ENCODE measurements at places on chromosomes 16 and 17. TPM values are rescaled to one million over a fixed set of nuclear protein-coding genes. Genes with fewer than 3 reads are reported as not detected.

- peaks cover 2% of the 10 kb centered on the region for H3K36me3 ChIP-seq
- H3K4me3 ChIP-seq = peak overlapping the region; percentile 50
- peaks cover 55% of the 10 kb centered on the region for H3K4me1 ChIP-seq
These were observed 410 bp upstream of the HOXB5 start for GRCh38 chr17:48593840-48594537.

GRCh38 chr17:50190603-50191358 is 10.7 kb downstream of the COL1A1 start:
- H3K27ac ChIP-seq = no peak overlapping the region
- H3K4me1 ChIP-seq = no peaks in the 10 kb centered on the region
- no peak overlapping the region for H3K4me3 ChIP-seq

- H3K27ac ChIP-seq = no peak overlapping the region
- no peak overlapping the region for H3K4me3 ChIP-seq
- no peak for DNase-seq
- H3K27me3 ChIP-seq = no peaks in the 10 kb centered on the region
These were observed 235.4 kb upstream of the MON1B start for GRCh38 chr16:76955629-76956028.

- no peaks in the 10 kb centered on the region for H3K4me1 ChIP-seq
- no peak overlapping the region for H3K4me3 ChIP-seq
- no peak for DNase-seq
- no peaks in the 10 kb centered on the region for H3K36me3 ChIP-seq
These were observed 1.0 kb upstream of the CDH16 start for GRCh38 chr16:66919569-66920298.

GRCh38 chr17:18257982-18258355 is 569 bp downstream of the FLII start:
- H3K4me1 ChIP-seq = peaks cover 29% of the 10 kb centered on the region
- no peaks in the 10 kb centered on the region for H3K27me3 ChIP-seq
- peak overlapping the region; percentile 98 for H3K27ac ChIP-seq

DNA sequence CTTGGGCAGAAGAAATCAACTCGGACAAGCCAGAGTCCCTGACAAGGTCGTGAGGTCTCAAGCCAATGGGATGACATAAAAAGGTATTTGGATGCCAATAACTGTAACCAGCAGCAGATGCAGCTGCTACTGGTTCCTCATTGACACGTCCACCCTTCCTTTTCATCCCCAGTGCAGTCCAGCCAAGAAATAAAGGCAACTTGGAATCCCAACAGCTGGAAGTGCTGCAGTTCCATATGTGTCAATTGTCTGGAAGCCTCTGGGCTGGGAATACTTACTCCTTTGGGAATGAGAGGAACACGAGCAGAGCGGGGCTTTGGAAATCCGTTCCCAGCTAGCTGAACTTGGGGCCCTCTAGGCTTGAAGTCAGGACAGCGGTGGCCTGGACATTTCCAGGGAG is 360.4 kb upstream of the ZFHX3 start:
- H3K4me1 ChIP-seq = no peaks in the 10 kb centered on the region
- no peak overlapping the region for H3K4me3 ChIP-seq
- no peaks in the 10 kb centered on the region for H3K36me3 ChIP-seq
- H3K27ac ChIP-seq = no peak overlapping the region

- H3K27ac ChIP-seq = no peak overlapping the region
- H3K4me3 ChIP-seq = no peak overlapping the region
- no peaks in the 10 kb centered on the region for H3K27me3 ChIP-seq
These were observed 197.7 kb downstream of the WWOX start for GRCh38 chr16:78297066-78297666.

DNA sequence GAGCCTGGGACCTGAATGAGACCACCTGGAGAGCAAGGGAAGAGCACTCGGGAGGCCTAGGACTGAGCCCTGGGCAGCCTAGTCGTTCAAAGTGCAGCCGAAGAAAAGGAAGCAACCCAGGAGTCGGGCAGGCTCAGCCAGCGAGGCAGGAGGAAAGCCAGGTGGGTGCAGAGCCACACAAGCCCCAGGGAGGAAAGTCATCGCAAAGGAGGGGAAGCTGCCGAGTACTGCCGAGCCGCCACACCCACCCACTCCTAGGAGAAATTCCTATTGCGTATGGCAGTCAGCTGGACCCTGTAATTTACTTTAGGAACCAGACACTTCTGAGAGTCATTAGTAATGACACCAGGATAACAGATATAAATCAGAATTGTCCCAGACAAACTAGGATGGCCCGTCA is 187.6 kb downstream of the KATNIP start:
- H3K27ac ChIP-seq = no peak overlapping the region
- peaks cover 6% of the 10 kb centered on the region for H3K36me3 ChIP-seq
- no peaks in the 10 kb centered on the region for H3K27me3 ChIP-seq
- H3K4me1 ChIP-seq = no peaks in the 10 kb centered on the region
- no peak for DNase-seq
- H3K4me3 ChIP-seq = no peak overlapping the region

DNA sequence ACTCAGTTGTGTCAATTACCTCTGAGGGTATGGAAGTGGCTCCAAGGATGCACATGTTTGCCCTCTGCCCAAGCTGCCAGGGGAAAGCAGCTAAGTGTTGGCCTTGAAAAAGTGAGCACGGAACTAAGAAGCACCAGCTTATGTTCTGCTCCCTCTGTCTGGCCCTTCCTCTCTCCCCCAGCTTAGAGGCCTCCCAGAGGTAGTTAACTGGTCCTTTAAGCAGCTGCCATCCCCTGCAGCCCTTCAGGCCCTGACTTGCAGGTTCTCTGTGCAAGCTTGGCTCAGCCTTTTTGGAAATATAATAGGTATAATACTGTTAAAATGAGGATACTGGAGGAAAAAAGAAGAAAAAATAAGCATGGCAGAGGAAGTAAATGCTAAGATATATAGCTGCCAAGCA is 7.0 kb upstream of the UBE2Z start:
- no peaks in the 10 kb centered on the region for H3K4me1 ChIP-seq
- DNase-seq = no peak
- peaks cover 1% of the 10 kb centered on the region for H3K36me3 ChIP-seq
- H3K27ac ChIP-seq = no peak overlapping the region

GRCh38 chr17:46158323-46159296 is 34.6 kb downstream of the KANSL1 start:
- H3K27me3 ChIP-seq = no peaks in the 10 kb centered on the region
- no peaks in the 10 kb centered on the region for H3K36me3 ChIP-seq
- peak overlapping the region; percentile 46 for H3K27ac ChIP-seq
- peaks cover 77% of the 10 kb centered on the region for H3K4me1 ChIP-seq
- no peak overlapping the region for H3K4me3 ChIP-seq
- no peak for DNase-seq

- H3K27ac ChIP-seq = no peak overlapping the region
- no peak overlapping the region for H3K4me3 ChIP-seq
- H3K36me3 ChIP-seq = no peaks in the 10 kb centered on the region
- H3K4me1 ChIP-seq = peaks cover 8% of the 10 kb centered on the region
These were observed 224.1 kb downstream of the GSG1L start for GRCh38 chr16:27839419-27839818.

DNA sequence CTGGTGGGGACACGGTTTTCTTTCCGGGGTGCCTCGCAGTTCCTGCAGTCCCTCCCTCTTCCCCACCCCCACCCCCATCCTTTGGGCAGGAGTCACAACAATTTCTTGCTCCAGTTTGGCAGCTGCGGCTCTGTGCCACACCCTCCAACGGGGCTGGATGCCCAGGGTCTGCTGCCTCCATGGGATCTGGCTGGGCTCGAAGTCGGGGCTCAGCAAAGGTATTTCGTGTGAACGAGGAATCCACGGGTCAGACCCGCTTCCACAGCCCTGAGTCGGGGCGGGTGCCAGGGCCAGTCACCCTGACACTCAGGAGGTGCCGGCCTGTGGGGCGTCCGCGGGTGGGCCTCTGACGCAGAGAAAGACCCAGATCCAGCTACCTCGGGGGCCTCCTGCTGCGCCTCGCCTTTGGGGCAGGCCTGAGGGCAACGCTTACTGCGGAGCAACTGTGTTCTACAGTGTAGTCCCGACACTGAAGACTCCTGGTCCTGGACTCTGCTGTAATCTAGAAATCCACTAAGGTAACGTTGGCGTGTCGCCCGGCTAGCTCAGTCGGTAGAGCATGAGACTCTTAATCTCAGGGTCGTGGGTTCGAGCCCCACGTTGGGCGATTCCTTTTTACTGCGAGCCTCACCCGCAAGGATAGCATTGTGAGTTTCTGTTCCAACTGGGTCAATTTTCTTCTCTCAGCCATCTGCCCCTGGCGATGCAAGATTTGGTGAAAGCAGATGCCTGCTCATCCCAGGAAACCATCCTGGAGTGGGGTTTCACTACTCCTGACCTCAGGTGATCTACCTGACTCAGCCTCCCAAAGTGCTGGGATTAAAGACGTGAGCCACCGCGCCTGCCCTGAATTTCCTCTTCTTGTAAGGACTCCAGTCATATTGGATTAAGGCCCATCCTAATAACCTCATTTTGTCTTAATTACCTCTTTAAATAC is 12.6 kb upstream of the OR1F1 start:
- H3K4me1 ChIP-seq = peaks cover 23% of the 10 kb centered on the region
- peaks cover 57% of the 10 kb centered on the region for H3K27me3 ChIP-seq
- DNase-seq = peak; percentile 86
- peak overlapping the region; percentile 75 for H3K4me3 ChIP-seq
- no peak overlapping the region for H3K27ac ChIP-seq
- H3K36me3 ChIP-seq = no peaks in the 10 kb centered on the region

DNA sequence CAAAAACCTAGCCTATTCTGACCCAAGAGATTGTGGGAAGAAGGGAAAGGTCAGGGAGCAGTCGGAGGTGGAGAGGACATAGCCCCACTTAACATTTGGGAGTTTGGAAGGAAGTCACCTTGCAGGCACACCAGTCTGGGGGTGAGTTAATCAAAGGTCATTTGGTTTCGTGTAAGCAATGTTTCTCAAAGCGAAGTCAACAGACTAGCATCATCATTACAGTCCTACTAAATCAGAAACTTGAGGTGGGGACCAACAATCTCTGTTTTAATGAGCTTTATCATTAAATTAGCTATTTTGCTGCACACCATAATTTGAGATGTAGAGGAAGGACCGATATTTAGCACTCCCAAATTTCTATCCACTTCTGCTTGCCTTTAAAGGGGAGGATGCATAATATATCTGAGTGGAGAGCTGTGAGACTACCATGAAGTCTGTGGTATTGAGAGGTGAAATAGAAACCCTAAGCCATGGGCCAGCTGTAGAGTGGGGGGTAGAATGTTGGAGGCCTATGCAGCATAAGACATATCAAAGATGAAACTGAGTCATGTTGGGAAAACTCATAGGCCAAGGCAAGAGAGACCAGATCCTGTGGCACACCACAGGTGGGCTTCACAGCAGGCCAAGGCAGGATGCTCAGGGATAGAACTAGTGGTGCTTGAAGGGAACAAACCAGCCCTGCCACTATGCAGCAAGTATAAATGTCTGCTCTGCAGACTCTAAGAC is 141.7 kb upstream of the ANKFN1 start:
- H3K36me3 ChIP-seq = peaks cover 3% of the 10 kb centered on the region
- H3K27ac ChIP-seq = no peak overlapping the region
- H3K4me1 ChIP-seq = peaks cover 10% of the 10 kb centered on the region

DNA sequence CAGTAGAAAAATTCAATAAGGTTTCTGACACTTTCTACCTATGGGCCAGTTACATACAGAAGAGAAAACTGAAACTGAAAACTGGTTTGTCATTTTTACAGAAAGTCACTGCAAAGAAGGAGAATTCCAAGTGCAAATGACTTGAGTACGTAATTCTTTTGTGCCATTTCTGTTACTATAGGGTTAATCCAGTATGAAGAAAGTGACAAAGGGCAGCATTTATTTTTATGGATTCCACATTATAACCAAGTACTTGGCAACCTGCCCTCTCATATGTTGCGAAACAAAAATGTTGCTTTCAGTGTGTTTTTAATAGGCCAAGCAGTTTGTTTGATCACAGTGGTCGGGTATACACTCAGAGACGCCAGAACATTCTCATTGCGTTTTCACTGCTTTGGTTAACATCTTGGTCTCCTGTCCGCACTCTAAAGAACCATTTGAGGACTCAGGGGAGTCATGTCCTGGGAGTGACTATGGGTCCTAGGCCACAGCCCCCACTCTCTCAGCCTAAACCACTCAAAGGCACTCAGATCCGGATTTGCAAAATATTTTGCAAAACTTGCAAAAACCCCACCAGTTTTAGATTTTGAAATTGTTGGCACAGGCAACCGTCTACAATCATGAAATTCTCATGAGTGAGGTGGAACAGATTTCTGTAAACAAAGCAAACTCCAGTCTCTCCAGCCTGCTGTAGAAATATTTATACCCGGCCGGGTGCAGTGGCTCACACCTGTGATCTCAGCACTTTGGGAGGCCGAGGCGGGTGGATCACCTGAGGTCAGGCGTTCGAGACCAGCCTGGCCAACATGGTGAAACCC is 15.4 kb upstream of the HELZ start:
- DNase-seq = no peak
- peaks cover 11% of the 10 kb centered on the region for H3K36me3 ChIP-seq
- peaks cover 20% of the 10 kb centered on the region for H3K4me1 ChIP-seq
- H3K27me3 ChIP-seq = no peaks in the 10 kb centered on the region
- H3K27ac ChIP-seq = 0 out of 2 replicates have a peak overlapping the region, but pooled peaks have one; percentile 20
- no peak overlapping the region for H3K4me3 ChIP-seq

DNA sequence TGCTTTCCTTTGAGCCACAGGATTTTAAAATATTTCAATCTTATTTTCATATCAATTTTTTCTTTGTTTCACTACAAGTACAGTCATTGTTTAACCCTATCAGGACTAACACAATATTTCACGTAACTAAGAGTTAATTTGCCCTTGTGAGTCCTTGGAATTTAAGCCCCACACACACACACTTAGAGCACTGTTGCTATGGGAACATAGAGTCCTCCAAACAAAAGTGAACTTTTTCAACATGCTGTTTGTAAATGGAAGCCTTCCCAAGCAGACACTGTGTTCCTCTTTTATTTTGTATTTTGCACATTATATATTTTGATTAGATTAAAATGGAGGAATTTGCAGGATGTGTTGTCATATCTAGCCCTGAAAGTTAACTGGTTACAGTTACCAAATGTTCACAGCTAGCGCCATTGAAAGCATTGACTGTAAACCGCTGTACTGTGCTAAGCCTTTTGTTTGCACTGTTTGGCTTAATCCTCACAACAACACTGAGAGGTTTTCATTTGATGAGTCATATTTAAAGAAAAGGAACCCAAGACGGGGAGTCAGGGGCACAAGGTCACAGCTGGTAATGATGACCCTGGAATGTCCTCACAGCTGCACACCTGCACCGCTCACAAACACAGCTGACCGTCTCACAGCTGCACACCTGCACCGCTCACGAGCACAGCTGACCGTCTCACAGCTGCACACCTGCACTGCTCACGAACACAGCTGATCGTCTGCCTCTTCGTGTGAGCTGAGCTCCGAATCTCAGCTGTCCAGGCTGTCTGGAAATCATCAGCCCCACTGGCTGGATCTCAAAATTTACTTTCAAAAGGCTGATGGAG is 6.3 kb downstream of the HSBP1 start:
- H3K4me1 ChIP-seq = peaks cover 32% of the 10 kb centered on the region
- H3K27me3 ChIP-seq = no peaks in the 10 kb centered on the region
- DNase-seq = no peak
- H3K36me3 ChIP-seq = peaks cover 38% of the 10 kb centered on the region
- H3K4me3 ChIP-seq = no peak overlapping the region
- peak overlapping the region; percentile 76 for H3K27ac ChIP-seq

- peaks cover 10% of the 10 kb centered on the region for H3K36me3 ChIP-seq
- peaks cover 70% of the 10 kb centered on the region for H3K27me3 ChIP-seq
- peaks cover 13% of the 10 kb centered on the region for H3K4me1 ChIP-seq
- DNase-seq = no peak
- no peak overlapping the region for H3K4me3 ChIP-seq
These were observed 4.1 kb upstream of the C1QTNF1 start for GRCh38 chr17:79019632-79020584.

PDILT gene
- not detected for total RNA-seq

ABCA5 gene
- 1.8 TPM for total RNA-seq

PHF23 gene
- total RNA-seq = 45.8 TPM

ERN2 gene
- 3.9 TPM for total RNA-seq

CSNK1D gene
- 107 TPM for total RNA-seq

RAB11FIP3 gene
- total RNA-seq = 37.9 TPM

SMURF2 gene
- total RNA-seq = 24.0 TPM

TMEM238L gene
- total RNA-seq = not detected

All from WTC11 (cell line).